ENCODE measurements at places on chromosomes 7 and 10.
A peak's percentile ranks its signal among the peaks of the same experiment; 100 is the strongest.

DNA sequence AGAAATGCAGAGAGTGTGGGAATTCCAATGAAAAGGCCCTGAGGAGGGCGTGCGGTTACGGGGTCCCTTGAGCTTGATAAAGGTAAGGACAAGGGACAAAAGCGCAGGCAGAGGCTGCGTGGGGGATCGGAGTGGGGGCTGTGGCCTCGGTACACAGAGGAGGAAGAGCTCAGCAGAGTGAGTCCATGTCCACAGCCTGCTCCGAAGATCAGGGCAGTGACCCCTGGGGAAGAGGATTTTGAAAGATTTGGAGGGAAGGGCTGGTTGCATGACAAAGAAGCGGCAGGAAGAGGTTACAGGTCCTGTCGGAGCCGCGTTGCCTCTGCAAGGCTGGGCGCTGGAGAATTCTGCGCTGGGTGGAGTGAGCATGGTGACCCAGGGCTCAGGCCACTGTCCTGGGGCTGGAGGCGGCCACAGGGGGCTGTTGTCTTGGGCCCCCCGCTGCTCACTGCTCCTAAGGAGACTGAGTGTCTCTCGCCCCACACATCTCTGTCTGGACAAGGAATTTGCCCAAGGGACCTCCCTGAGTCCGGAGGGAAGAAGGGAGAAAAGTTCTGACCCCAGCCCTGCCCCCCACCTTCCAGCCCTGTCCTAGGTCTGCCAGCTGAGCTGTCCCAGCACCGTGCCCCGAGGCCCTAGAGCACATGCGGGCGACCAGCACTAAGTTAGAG lies 69.8 kb upstream of the INSIG1 start:
- no peak for ATAC-seq

DNA sequence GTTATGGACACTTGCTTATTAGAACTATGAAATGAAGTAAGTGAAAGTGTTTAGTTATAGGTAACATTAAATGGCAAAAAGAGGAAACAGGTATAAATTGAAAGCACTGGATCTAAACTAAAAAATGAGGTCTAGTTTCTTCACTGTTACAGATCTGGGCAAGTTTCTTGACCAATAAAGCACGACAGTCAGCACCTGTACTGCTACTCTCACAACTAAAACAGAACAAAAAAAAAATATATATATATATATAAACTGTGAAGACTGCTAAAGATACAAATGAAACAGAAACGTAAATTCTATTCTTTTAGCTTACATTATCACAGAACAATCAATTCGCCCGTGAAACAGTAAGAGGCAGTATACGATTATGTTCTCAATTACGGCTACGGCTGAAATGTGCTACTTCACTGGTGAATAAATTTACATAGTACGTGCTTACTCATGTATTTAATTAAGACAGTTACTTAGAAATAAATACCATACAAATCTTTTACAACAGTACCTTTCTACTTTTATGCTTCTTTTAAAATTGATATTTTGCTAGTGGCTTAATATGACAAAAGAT lies 4.2 kb downstream of the AHR start:
- ATAC-seq: no peak

DNA sequence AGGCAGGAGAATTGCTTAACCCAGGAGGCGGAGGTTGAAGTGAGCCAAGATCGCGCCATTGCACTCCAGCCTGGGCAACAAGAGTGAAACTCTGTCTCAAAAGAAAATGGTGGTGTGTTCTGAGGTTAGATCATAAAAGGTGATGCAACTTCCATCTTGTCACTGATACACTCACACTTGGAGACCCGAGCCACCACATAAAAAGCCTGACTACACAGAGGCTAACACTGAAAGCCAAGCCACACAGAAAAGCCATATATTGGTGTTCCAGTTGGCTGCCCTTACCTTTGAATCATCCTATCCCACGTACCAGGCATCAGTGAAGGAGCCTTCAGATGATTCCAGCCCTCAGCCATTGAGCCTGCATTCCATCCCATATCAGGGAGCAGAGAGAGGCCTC lies 4.0 kb downstream of the MORN4 start:
- ATAC-seq: no peak

- ATAC-seq: no peak
Observed at GRCh38 chr7:36103837-36104561, 49.1 kb upstream of the EEPD1 start.

- no peak for ATAC-seq
Observed at GRCh38 chr7:155521007-155521742, 25.2 kb downstream of the CNPY1 start.

GRCh38 chr10:75016325-75016724 lies 95.1 kb upstream of the SAMD8 start:
- ATAC-seq: no peak

DNA sequence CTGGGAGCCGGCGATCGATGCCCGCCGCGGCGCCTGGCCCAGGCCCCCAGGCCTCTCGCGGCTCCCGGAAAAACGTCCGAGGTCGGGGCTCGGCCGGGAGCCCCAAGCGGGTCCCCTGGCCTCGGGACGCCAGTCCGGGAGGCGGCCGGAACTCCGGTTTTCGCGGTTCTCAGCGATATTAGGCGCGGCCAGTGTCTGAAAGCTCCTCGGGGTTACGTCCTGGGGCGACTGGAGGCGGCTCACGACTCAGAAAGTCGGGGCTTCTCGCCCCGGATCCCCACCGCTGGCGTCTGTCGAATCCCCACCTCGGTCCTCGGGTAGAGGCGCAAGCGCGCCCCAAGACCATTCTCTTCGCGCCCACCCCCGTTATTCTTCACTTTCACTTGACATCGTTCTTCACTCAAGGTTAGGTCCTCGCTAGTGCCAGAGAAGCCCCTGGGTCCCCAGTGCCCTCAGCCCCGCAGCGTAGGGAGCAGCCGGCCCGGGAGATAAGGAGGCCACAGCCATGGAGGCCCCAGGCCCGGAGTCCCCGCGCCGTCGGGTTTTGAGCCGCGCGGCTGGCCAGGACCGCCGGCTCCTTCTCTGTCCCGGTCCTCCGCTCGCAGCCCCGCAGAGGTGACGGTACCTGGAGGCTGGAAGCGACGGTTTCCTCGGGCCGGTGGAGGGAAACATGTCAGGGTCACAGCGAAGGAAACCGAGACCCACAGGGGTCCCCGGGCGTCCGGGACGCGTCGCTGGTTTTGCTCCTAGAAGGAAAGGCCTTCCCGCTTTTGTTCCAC lies 35.2 kb upstream of the EBLN1 start:
- ATAC-seq: peak; percentile 56

- no peak for ATAC-seq
Observed at GRCh38 chr10:113681533-113682470, 2.1 kb downstream of the CASP7 start.

GRCh38 chr10:27959093-27959715 lies 39.7 kb downstream of the ODAD2 start:
- ATAC-seq: no peak

- no peak for ATAC-seq
Observed at GRCh38 chr10:118963933-118964332, 65.6 kb upstream of the NANOS1 start.

DNA sequence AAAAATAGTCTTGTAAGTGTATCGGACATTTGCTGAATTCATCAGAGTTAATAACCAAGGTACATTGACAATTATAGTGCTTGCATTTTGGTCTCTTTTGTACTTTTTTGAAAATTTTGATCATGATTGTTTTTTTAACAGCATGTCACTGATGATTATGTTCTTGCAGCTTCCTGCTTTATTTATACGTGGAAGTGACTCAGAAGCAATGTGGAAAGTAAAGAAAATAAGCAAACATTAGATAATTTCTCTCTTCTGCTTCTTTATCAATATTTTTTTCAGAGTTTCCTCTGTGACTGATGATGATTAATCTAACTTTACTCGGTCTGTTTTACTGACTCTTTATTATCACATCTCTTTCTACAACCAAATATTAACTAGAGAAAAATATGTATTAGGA lies 1351.9 kb downstream of the REEP3 start:
- ATAC-seq: no peak

DNA sequence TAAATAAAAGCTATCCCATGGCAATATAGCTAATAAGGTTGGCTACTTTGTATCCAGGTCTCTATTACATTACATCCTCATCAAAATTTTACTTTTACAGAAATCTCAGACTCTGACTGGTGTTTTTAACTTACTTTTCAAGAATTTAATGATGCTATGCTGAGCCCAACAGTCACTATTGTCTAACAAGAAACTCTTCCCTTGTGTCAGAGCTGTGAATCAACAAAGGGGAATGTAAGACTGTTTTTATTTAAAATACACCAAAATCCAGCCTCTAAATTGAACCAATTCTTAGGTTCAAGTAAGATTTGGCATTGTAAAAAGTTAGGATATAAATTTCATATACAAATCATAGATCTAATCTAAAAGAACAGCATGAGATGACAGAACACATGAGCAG lies 7.0 kb downstream of the RTKN2 start:
- ATAC-seq: no peak

GRCh38 chr10:97131181-97131628 lies 54.6 kb downstream of the SLIT1 start:
- no peak for ATAC-seq

GRCh38 chr10:74882831-74883230 lies 56.4 kb downstream of the KAT6B start:
- no peak for ATAC-seq

DNA sequence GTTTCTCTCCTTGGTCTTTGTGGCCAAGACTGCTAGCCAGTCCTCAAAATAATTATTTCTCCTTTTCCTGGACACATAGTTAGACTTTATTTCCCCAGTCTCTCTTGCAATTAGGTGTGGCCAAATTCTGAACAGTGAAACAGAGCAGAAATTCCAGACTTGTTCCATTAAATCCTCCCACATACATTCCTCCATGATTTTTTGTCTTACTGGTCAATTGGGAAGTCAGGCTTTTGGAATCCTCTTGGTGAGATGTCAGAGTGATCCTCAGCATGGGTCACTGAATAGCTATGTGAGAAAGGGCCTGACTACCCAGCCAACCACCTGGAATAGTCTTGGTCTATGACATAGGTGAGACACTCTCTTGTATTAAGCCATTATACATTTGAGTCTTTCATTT lies 164.2 kb downstream of the DGKI start:
- ATAC-seq: peak; percentile 37

GRCh38 chr7:50939021-50939420 lies 156.3 kb upstream of the GRB10 start:
- no peak for ATAC-seq

DNA sequence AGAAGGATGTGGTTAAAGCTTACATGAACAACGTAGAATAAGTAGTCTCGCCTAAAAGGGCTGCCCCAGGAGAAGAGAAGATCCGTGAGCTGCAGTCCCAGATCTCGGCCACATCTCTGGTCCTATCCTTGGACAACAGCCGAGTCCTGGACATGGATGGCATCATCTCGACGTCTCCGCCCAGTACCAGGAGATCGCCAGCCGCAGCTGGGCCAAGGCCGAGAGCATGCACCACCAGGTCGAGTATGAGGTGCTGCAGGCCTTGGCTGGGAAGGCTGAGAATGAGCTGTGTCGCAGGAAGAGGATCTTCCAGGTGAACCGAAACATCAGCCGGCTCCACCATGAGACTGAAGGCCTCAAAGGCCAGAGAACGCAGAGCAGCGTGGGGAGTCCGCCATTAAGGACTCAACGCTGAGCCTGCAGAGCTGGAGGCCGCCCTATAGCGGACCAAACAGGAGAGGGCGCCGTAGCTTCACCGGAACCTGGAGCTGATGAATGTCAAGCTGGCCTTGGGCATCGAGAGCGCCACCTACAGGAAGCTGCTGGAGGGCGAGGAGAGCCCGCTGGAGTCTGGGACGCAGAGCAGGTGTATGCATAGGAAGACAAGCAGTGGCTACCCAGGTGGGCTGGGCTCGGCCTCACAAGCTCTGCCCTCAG lies 22.2 kb downstream of the LIPK start:
- ATAC-seq: no peak

- no peak for ATAC-seq
Observed at GRCh38 chr7:27131390-27131819, 848 bp upstream of the HOXA4 start.

- ATAC-seq: no peak
Observed at GRCh38 chr10:6958254-6958653, 378.2 kb upstream of the PRKCQ start.

GRCh38 chr10:70693619-70694335 lies 21.5 kb downstream of the ADAMTS14 start:
- ATAC-seq: peak; percentile 44

GRCh38 chr10:28823501-28824075 lies 146.3 kb downstream of the BAMBI start:
- peak; percentile 34 for ATAC-seq

DNA sequence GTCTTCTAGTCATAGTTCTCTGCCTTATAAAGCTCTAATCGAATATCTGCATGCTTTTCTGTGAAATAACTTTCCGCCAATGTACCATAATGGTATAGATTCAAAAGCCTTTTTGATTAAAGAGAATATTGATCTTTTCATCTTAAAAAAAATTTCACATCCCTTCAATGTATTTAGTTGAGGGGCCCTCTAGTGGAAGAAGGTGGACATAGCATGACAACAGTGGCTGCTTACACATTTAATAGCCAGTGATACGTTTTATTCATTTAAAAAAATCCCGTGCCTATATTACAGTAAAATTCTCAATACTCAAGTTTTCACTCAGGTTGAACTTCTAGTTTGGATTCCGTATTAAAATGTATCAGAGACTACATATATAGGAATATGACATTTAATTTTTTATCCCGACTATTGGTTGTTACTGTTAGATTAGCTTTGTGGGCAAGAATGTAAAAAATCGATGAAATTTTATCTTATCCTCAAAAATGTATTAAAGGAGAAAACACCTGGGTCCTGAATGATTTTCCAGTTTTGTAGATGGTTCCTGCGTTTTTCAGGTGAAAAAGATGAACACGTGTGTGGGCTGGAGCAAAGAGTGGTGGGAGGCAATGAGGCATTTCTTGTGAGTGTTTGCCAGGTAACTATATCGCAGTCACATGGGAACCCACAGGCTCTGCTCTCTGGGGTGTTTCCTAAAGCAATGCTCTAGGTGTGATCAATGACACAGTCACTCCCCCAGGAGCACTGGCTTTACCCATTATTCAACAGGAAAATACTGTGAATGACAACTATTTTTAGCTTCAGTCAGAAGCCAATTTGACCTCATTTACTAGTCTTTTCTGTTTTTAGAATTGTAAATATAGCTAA lies 24.1 kb upstream of the PNLIP start:
- ATAC-seq: no peak

GRCh38 chr7:36639826-36640225 lies 84.5 kb downstream of the AOAH start:
- no peak for ATAC-seq

DNA sequence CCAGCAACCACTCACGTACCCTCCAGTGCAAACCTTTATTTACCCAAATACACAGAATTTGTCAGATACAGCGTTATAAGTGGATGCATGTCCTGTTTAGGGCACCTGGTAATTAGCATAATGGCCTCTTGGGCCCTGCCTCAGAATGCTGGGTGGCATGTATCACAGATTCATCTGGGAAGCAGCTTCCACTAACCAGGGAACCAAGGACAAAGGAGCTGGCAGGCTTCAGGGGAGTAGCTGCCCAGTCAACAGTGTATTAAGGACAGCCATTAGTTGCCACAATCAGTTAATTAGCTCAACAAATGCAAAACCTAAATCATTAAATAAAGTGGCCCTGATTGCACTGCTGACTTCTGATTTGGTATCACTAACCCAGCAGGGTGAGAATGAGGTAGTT lies 105.7 kb downstream of the RAPGEF5 start:
- no peak for ATAC-seq
